ENCODE measurements at places on chromosomes 6 and 20.
A peak's percentile ranks its signal among the peaks of the same experiment; 100 is the strongest.

DNA sequence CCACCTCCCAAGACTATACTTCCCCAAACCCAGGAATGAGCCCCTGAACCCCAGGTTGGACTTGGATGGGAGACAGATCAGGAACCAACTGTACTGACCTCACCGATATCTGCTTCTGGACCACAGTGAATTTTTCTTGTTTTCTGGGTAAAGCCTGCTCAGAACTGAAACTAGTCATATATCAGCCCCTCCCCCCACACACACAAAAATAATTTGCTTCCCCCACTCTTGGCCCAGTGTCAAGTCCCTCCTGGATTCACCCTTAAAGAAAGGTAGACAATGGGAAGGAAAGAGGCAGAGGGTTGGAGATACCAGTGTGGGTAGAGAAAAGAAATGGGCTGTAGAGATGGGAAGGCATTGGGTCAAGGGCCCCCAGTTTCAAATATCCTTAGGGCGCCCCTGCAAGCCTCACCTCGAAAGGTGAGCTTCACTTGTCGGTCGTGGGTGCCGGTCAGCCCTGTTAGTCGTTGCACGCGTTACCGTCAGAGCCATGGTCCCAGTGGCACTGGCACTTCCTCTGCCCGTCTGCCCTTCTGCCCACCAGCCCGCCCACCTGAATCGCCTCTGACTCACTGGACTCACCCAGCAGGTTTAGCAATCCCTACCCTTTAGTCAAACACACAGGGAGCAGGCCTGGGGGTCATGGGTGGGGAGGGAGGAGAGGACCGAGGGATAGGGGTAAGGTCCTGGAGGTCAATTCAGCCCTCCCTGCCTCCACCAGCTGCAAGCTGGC lies 8.5 kb upstream of the SPAG4 start:
- peak; percentile 86 for DNase-seq

DNA sequence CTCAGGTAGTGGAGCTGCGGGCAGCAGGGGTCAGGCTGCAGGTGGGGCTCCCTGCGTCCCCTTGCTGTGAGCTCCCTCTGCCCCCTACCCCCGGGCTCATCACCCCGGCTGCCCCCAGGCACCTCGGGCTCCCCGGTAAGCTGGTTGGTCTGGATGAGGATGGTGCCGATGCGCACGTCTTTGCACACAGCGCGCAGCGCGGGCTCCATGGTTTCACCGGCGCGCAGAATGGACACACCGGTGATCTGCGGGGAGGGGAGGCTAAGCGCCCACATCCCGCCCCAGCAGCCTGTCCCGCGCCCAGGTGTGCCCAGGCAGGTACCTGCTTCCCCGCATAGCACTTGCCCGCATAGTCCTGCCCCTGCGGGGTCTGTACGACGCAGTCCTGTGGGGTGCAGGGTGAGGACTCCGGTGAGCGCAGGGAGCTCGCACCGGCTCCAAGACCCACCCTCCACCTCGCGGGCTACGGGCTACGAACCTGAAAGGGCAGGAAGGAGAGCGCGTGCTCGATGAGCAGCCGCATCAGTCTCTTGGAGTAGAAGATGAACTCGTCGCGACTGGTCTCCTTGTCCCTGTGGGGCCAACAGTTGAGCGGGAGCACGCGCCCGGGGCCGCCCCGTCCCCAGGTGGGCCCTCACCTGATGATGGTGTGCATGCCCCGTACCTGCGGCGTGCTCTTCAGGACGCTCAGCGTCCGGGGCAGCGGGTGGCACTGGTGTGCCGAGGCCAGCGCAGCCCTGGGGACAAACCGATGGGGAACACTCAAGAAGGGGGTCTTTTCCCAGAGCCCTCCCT lies 15.5 kb downstream of the UCKL1 start:
- DNase-seq, result peak; percentile 93

GRCh38 chr20:19811231-19811630 lies 53.2 kb downstream of the RIN2 start:
- no peak for DNase-seq

- DNase-seq, result no peak
Measured at GRCh38 chr20:22623211-22623610, 38.8 kb upstream of the FOXA2 start.

GRCh38 chr6:142155895-142156757 lies 9.1 kb downstream of the VTA1 start:
- DNase-seq, result no peak

- DNase-seq, result no peak
Measured at GRCh38 chr6:29678114-29678513, 2.8 kb downstream of the ZFP57 start.

DNA sequence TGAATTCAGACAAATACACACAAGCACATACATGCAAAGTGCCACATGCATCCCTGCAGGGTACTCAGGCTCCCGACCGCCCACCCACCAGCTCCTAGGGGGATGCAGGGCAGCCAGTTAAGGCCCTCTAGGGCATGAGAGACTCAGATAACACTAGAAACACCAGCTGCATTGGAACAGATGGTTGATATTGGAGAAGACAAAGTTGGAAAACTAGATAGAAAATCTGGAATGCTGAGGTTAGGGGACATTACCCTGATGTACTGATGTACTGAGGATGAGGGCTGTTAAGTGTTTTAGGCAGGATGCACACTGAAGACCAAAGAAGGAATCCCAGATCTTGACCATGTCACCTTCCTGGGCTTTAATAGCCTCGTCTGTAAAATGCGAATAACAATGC lies 134.6 kb upstream of the ECI2 start:
- DNase-seq, result no peak

DNA sequence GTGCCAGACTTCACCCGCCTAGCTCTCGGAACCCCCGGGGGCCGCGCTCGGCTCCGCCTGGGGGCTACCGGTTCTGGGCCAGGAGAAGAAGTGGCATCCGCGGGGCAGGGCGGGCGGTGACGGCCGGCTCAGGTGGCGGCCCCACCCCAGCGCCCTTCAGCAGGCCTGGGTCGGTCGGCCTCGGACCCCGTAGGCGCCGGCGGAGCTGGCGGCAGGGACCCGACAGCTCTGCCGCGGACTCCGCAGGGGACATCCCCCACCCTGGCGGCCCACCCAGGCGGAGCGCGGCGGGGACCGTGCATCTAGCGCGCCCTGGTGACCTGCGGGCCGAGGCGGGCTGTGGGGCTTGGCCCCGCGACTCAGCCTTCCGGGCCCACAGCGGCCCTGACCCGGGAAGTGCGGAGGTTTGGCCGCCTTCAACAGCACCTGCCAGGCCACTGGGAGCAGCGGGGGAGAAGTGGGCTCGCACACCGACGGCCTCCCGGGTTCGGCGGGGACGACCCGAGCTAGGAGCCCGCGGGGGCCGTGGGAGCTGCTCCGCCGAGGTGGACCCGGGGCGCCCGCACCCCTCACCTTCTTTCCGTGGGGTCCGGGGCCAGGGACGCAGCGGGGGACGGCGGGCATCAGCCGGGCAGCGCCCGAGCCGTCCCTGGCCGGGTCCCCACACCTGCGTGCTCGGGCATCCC lies 87.1 kb downstream of the TMEM242 start:
- DNase-seq, result no peak

- DNase-seq, result no peak
Measured at GRCh38 chr20:4318891-4319290, 303.5 kb upstream of the RNF24 start.

DNA sequence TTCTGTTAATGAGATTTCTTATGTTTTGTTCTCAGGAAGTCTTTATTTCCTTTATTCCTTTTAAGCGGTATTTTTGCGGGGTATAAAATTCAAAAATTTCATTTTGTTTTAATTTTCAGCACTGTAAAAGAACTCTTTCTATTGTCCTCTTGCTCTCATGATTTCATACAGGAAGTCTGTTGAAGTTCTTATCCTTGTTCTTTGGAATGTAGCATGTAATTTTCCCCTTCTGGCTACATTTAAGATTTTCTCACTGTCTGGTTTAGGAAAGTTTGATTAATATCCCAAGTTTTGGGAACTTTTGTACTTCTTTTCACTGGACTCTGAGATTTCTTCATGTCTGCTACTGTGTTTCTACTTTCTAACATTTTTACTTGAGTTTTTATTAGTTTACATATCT lies 581.4 kb upstream of the GJE1 start:
- no peak for DNase-seq

DNA sequence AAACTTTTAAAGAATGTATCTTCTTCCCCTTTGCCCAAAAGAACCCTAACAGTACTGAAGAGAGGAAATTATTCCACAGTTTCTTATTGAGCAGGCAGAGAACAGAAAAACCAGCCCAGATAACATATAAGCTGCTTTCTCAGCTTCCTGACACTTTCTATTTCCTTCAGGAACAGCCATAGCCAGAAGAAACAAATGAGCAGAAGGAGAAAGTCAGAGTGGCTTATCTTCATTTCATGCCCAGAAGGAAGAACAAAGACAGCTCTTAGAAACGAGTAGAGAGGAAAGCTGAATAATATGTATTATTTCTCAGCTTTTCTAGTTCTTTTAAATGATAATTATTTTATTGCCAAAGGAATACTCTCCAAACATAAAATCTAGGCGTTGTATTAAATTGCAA lies 793.7 kb downstream of the GRIK2 start:
- DNase-seq, result no peak

- no peak for DNase-seq
Measured at GRCh38 chr20:39195582-39196021, 233.5 kb downstream of the DHX35 start.

GRCh38 chr6:33812669-33813068 lies 8.9 kb upstream of the MLN start:
- peak; percentile 81 for DNase-seq

DNA sequence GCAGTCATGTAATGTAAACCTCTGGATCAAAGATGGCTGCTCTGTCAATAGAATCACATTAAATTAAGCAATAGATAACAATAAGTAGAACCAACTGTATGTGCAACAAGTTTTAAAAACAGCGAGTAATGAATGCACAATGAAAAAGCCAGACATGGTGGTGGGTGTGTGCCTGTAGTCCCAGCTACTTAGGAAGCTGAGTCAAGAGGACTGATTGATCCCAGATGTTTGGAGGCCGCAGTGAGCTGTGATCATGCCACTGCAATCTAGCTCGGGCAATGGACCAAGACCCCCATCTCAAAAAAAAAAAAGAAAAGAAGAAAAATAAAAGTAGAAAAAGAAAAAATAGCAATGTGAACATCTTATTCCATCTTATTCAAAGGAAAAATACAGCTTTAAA lies 558.7 kb upstream of the MMS22L start:
- DNase-seq, result no peak

- DNase-seq, result peak; percentile 86
Measured at GRCh38 chr20:50073500-50073899, 39.5 kb downstream of the UBE2V1 start.

- no peak for DNase-seq
Measured at GRCh38 chr20:37886851-37887297, 16.1 kb upstream of the VSTM2L start.

GRCh38 chr20:917416-917815 lies 1.3 kb upstream of the ANGPT4 start:
- no peak for DNase-seq

- no peak for DNase-seq
Measured at GRCh38 chr6:70272071-70272470, 30.8 kb downstream of the COL9A1 start.

DNA sequence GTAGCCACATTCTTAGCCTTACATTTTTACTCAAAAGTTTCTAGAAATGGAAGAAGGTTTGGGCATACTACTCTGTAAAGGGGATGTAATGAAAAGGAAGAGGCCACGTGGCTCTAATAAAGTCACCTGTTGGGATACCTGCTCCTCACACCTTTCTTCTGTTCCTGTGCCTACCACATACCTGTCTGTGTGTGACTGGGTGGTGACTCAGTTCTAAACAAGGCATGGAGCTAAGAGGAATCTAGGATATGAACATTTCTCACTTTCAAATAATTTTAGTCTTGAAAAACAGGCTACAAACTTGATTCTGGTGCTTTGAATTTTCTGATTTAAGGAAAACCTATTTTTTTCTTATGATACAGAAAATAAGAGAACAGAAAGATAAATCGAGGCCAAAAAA lies 363.6 kb downstream of the RFPL4B start:
- DNase-seq, result no peak

GRCh38 chr20:49326026-49326425 lies 48.2 kb upstream of the ZNFX1 start:
- no peak for DNase-seq

DNA sequence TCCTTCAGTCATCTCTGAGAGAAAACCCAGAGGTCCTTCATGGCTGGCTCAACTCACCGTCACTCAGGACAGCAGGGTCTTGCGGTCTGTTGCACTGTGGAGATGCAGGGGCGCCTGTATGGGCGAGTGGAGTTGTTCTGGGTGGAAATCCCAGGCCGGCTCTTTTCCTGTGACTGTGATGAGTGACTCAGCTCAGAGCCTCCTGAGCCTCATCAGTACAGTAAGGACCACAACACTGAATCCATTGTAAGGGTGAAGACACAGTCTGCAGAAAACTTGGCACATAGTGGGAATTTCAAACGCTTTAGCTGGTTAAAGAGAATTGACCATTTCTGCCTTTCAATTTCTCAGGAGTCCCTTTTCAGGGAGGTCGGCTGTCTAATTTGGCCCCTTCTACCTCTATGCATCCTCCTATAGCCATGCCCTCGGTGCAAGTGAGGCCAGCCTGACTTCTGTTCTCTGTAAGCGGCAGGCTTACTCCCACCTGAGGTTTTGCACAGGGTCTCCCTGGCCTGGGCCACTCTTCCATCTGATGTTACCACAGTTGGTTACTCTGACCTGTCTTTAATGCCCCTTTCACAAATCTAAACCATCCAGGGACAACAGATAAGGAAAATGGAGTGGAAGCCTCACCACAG lies 35.5 kb upstream of the TBXT start:
- no peak for DNase-seq

DNA sequence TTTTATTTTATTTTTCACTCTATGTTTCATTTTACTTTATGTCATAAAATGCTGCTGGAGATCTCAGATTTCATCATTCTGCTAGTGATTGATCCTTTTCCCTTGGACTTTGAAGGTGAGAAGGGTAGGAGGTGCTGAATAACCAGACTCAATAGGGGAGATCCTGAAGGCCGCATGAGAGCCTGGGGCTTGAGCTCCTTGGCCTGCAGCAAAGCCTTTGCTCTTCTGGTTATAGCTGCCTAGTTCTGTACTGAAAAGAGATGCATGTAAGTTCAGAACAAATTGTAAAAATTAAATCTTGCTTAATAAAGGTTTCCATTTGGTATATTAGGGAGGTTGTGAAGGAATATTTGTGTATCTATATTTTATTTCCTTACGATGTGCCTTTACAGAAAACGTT lies 430.2 kb downstream of the QKI start:
- DNase-seq, result no peak

DNA sequence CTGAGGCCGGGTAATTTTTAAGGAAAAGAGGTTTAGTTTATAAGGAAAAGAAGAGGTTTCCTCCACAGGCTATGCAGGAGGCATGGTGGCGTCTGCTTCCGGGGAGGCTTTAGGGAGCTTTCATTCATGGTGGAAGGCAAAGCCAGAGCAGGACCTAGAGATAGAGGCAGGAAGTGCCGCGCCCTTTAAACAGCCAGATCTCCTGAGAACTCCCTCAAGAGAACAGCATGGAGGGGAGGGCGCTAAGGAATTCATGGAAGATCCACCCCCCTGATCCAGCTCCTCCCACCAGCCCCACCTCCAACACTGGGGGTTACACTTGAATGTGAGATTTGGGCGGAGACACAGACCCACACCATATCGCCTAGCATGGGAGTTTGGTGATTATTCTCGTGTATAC lies 13.9 kb upstream of the DACT2 start:
- no peak for DNase-seq

GRCh38 chr20:10064611-10065010 lies 29.8 kb downstream of the ANKEF1 start:
- DNase-seq, result no peak

Data from chondrocyte (in vitro differentiated cells).